ENCODE measurements at places on chromosomes 4 and X.

DNA sequence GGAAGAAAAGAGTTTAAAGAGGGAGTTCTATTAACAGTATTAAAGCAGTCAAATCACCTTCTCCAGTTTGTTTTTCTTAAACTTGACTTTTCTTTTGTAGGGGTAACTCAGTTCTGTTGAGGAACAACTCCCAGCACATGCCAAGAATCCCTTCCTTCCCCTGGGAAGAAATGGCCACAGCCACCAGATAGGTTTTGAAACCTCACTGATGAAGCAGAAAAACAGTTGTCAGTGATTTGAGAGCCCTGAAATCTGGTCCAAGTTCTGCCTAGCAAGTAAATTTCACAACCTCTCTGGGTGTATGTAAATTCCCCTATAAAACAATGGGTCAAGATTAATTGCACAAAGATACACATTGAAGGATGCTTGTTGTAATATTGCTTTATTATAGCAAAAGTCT is 167.1 kb downstream of the DHX15 start:
- no peak overlapping the region for H3K27ac ChIP-seq
- H3K36me3 ChIP-seq = no peaks in the 10 kb centered on the region
- no peaks in the 10 kb centered on the region for H3K27me3 ChIP-seq
- no peak overlapping the region for H3K4me3 ChIP-seq
- no peak for DNase-seq
- H3K4me1 ChIP-seq = no peaks in the 10 kb centered on the region

DNA sequence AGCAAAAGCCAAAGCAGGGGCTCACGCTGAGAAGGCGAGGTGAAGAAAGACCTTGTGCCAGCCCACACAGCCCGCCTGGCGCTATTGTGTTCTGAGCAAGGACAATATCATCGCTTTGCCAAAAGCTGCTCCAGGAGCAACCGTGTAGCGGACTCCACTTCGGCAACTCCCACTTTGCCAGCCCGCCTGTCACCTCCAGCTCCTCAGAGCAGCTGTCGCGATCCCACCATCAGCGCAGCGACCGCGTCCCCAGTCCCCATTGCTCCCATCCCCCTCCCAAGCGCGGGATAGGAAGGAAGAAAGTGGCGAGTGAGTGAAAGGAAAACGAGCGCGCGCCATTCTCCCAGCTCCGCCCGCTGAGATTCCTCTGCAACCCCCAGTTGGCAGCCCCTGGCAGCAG is 759 bp downstream of the ZC4H2 start:
- peaks cover 6% of the 10 kb centered on the region for H3K4me1 ChIP-seq
- H3K4me3 ChIP-seq = peak overlapping the region; percentile 86
- no peaks in the 10 kb centered on the region for H3K27me3 ChIP-seq
- no peak for DNase-seq
- H3K36me3 ChIP-seq = no peaks in the 10 kb centered on the region

DNA sequence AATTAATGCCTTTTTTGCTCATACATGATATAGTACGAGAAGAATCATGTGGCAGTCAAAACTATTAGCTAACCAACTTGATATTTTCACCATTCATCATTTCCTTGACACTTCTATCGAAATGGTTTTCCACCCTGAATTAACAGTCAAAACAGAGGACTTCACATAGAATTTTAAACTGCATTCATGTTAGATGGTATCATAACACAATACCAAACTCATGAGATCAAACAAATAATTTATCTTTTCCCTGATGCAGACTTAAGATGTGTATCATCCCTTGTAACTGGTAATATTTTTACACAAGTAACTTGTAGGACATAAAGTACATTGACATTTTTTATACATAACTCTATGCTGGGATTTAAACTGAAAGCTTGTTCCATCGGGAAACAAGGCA is 18.2 kb upstream of the ANTXR2 start:
- no peaks in the 10 kb centered on the region for H3K36me3 ChIP-seq
- no peaks in the 10 kb centered on the region for H3K4me1 ChIP-seq
- H3K27ac ChIP-seq = no peak overlapping the region
- no peaks in the 10 kb centered on the region for H3K27me3 ChIP-seq
- DNase-seq = no peak

- H3K36me3 ChIP-seq = no peaks in the 10 kb centered on the region
- H3K27me3 ChIP-seq = no peaks in the 10 kb centered on the region
- H3K4me3 ChIP-seq = no peak overlapping the region
- DNase-seq = no peak
- H3K27ac ChIP-seq = no peak overlapping the region
These were observed 88.6 kb downstream of the DHRSX start for GRCh38 chrX:2412131-2412530.

GRCh38 chr4:20367446-20367845 is 115.7 kb downstream of the SLIT2 start:
- H3K4me1 ChIP-seq = no peaks in the 10 kb centered on the region
- no peak for DNase-seq
- no peaks in the 10 kb centered on the region for H3K27me3 ChIP-seq
- H3K4me3 ChIP-seq = no peak overlapping the region

DNA sequence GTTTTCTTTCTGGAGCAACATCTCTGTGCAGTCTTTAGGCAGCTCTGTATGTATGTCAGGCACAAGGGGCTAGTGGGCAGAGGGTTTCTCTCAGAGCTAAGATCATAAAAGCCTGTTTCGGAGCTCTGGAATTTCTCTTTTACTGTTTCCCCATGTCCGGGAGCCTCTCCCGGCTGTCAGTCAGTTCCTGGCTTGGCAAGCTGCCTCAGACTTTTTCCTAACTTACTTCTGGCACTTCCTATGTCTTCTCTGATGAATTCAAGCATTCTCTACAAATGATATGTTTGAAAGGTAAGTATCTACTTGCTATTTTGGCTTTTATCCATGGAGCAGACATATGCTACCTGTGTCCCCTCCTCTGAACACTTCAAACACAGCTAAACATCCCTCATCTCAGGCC is 129.3 kb upstream of the PGRMC2 start:
- H3K4me3 ChIP-seq = no peak overlapping the region
- no peak for DNase-seq
- H3K36me3 ChIP-seq = no peaks in the 10 kb centered on the region
- H3K27ac ChIP-seq = no peak overlapping the region
- H3K4me1 ChIP-seq = no peaks in the 10 kb centered on the region

DNA sequence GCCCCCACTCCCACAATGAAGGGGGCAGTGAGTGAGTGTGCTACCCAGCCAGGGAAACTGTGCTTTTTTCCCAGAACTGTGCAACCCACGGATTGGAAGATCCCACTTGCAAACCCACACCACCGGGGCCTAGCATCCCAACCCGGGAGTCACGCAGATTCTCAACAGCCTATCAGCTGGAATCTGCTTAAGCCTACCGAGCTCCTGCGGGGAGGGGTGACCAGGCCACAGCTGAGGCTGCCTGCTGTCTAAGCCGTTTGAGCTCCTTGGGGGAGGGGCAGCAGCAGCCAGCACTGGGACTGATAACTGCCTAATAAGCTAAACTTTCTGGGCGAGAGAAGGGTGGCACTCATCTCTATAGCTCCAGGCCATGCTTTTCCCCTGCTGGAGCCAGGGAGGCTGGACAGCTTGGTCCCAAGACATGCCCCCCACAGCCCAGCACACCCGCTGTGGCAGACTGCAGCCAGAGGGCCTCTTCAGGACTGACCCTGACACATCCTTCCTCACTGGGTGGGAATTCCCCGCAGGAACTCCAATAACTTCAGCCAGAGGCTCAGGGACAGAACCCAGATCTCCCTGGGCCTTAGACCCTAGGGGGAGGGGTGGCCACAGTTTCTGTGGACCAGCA is 161.3 kb upstream of the MAGEB18 start:
- no peaks in the 10 kb centered on the region for H3K4me1 ChIP-seq
- no peak overlapping the region for H3K27ac ChIP-seq
- H3K27me3 ChIP-seq = no peaks in the 10 kb centered on the region

GRCh38 chrX:373641-374471 is 12.9 kb downstream of the PPP2R3B start:
- H3K4me1 ChIP-seq = peaks cover 16% of the 10 kb centered on the region
- no peak for DNase-seq
- no peaks in the 10 kb centered on the region for H3K36me3 ChIP-seq
- H3K27me3 ChIP-seq = peaks cover 7% of the 10 kb centered on the region
- no peak overlapping the region for H3K27ac ChIP-seq
- no peak overlapping the region for H3K4me3 ChIP-seq

DNA sequence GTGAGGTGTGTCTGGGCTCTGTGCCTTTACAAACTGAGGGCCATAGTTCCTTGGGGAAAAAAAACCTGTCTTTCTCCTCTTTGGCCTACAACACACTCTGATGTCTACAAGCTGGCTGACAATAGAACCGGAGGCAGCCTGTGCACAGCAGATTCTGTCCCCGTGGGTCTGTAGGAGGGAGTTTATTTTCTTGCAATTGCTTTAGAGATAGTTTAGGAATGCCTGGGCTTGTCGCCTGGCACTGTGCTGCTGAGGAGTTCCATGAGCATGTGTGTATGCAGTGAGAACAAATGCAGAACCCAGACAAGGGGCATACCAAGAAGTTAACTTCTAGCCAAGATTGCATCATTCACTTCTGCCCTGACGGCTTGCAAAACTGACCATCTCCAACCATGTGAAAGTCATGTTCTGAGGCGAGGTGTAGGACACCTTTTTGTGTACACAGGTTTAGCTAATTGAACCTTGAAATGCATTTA is 54.1 kb downstream of the CCNI start:
- H3K4me3 ChIP-seq = no peak overlapping the region
- H3K4me1 ChIP-seq = no peaks in the 10 kb centered on the region
- no peak for DNase-seq
- no peak overlapping the region for H3K27ac ChIP-seq
- H3K36me3 ChIP-seq = peaks cover 6% of the 10 kb centered on the region
- H3K27me3 ChIP-seq = no peaks in the 10 kb centered on the region

- no peak overlapping the region for H3K4me3 ChIP-seq
- no peaks in the 10 kb centered on the region for H3K36me3 ChIP-seq
- peaks cover 7% of the 10 kb centered on the region for H3K4me1 ChIP-seq
- no peaks in the 10 kb centered on the region for H3K27me3 ChIP-seq
- H3K27ac ChIP-seq = no peak overlapping the region
- DNase-seq = peak; percentile 1
These were observed 717 bp downstream of the EDA start for GRCh38 chrX:69616457-69617203.

DNA sequence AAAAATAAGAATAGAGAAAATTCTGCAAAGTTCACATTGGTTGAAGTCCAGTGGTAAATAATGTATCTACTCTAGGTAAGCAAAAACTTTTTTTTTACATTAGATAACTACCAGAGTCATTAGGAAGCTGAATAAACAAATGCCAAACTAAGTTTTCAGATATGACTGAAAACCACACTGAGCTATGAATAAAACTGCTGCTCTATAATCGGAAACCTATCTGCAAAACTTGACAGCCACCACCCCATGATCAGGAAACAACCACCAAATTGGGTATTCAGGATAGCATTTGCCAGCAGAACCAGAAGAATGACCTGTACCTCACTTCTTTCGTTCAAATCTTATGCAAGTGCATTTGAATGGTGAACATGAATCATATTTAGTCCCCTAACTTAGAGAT is 173.0 kb upstream of the TET2 start:
- H3K4me3 ChIP-seq = no peak overlapping the region
- no peak overlapping the region for H3K27ac ChIP-seq
- no peaks in the 10 kb centered on the region for H3K36me3 ChIP-seq
- DNase-seq = no peak

GRCh38 chr4:183171484-183172267 is 72.6 kb downstream of the WWC2 start:
- H3K27ac ChIP-seq = no peak overlapping the region
- no peak for DNase-seq
- H3K36me3 ChIP-seq = no peaks in the 10 kb centered on the region
- no peaks in the 10 kb centered on the region for H3K4me1 ChIP-seq

DNA sequence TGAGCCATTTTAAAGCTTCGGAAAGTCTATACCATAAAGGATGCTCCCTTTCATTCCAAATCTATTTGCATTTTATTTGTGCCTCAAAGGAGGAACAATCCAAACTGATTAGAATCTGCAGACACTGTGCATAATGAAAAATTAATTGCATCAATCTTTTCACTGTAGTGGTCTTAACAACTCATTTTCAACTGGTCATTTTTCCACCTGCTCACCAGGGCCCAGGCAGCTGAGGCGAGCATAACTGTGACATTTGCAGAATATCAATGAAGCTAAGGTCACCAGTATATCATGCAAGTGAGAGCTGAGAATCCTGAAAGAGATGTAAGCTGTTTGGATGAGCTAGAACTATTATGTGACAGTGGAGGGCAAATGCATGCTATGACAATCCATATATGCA is 387.3 kb upstream of the TECRL start:
- no peak overlapping the region for H3K27ac ChIP-seq
- H3K4me3 ChIP-seq = no peak overlapping the region
- no peaks in the 10 kb centered on the region for H3K27me3 ChIP-seq
- DNase-seq = no peak

- peaks cover 8% of the 10 kb centered on the region for H3K36me3 ChIP-seq
- no peak for DNase-seq
- H3K27ac ChIP-seq = no peak overlapping the region
- peaks cover 19% of the 10 kb centered on the region for H3K4me1 ChIP-seq
- no peak overlapping the region for H3K4me3 ChIP-seq
- no peaks in the 10 kb centered on the region for H3K27me3 ChIP-seq
These were observed 2.3 kb upstream of the UVSSA start for GRCh38 chr4:1344696-1345095.

GRCh38 chrX:34521563-34521962 is 135.5 kb downstream of the TMEM47 start:
- no peaks in the 10 kb centered on the region for H3K4me1 ChIP-seq
- DNase-seq = no peak
- no peaks in the 10 kb centered on the region for H3K36me3 ChIP-seq
- no peak overlapping the region for H3K27ac ChIP-seq
- no peak overlapping the region for H3K4me3 ChIP-seq

DNA sequence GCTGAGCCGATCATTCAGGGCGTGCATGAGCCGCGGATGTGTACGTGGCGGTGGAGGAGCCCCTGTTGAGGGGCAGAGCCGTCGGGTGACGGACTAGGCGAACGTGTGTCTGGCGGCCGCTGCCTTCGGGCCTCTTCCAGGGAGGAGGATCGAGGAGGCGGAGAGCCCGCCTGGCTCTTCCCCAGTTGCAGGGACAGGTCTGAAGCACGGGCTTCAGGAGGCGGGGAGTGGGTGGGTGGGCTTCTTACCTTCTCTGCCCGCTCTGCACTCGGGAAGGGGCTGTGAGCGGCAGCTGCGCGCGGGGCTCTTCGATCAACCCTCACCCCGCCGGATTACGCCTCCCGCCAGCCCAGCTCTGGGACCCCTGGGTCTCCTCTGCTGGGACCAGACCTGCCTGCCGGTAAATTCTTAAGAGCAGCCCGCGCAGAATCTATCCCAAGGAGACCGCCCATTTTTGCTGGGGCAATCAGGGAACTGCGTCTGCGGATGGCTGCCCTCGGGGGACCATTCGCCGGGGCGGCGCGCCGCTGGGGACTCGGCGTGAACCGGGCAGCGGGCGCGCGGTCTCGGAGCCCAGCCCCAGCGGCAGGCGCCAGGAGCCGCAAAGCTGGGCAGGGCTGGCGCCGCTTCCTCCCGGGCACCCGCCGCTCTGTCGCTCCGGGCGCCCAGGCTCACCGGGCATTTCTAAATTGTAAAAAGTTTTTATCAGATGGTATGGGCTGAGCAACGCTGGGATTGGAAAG is 4.9 kb downstream of the PLAC8 start:
- H3K36me3 ChIP-seq = peaks cover 9% of the 10 kb centered on the region
- H3K4me1 ChIP-seq = peaks cover 41% of the 10 kb centered on the region
- H3K27me3 ChIP-seq = no peaks in the 10 kb centered on the region
- DNase-seq = peak; percentile 27

GRCh38 chrX:134847133-134847532 is 143.7 kb upstream of the SMIM10 start:
- no peak for DNase-seq
- no peaks in the 10 kb centered on the region for H3K27me3 ChIP-seq
- no peaks in the 10 kb centered on the region for H3K4me1 ChIP-seq
- no peaks in the 10 kb centered on the region for H3K36me3 ChIP-seq

- H3K4me3 ChIP-seq = no peak overlapping the region
- no peak for DNase-seq
- no peaks in the 10 kb centered on the region for H3K36me3 ChIP-seq
- no peaks in the 10 kb centered on the region for H3K27me3 ChIP-seq
- H3K4me1 ChIP-seq = peaks cover 5% of the 10 kb centered on the region
These were observed 134.8 kb downstream of the FRYL start for GRCh38 chr4:48645225-48645794.

All from CD8-positive, alpha-beta memory T cell (primary cell).